PC-3 (cell line): ENCODE measurements at places on chromosomes 5 and 9. TPM values are rescaled to one million over a fixed set of nuclear protein-coding genes. Genes with fewer than 3 reads are reported as not detected.

HK3 gene
- total RNA-seq = not detected in 2 replicates

IL33 gene
- total RNA-seq = 1.6 and 2.7 TPM in 2 replicates

TRIM36 gene
- 0.15 TPM in 1 of 2 replicates, not detected in the other for total RNA-seq

ADAMTS19 gene
- not detected in 2 replicates for total RNA-seq

TAF1L gene
- 0.23 TPM in 1 of 2 replicates, not detected in the other for total RNA-seq

PCDHGB6 gene
- total RNA-seq = 1.1 and 1.8 TPM in 2 replicates

FASTKD3 gene
- 9.2 and 16.5 TPM in 2 replicates for total RNA-seq

NUTM2F gene
- total RNA-seq = not detected in 2 replicates

GRCh38 chr5:140228364-140228837 is 53.4 kb downstream of the CYSTM1 start:
- H3K27me3 ChIP-seq = no peaks in the 10 kb centered on the region
- no peak for DNase-seq
- no peak overlapping the region for H3K27ac ChIP-seq
- H3K36me3 ChIP-seq = no peaks in the 10 kb centered on the region
- no peak overlapping the region for H3K4me3 ChIP-seq

DNA sequence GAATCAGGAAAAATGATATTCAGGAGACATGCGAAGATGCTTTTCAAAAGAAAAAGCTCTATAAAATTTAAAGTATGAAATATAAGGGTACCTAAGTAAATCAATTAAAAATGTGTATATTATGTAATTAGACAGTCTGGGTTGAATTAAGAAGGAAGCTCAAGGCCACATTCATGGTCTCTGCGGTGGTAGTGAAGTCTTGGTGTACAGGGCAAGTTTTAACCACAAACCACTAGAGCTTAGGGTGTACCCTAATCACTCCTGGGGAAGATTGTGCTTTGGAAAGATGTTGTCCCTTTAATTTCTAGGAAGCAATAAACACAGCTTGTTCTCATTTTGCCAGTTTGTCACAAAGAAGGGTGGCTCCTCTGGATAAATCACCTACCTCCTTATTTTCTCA is 287.2 kb upstream of the ZNF608 start:
- no peak for DNase-seq
- no peaks in the 10 kb centered on the region for H3K36me3 ChIP-seq
- no peak overlapping the region for H3K4me3 ChIP-seq
- H3K27ac ChIP-seq = no peak overlapping the region
- H3K4me1 ChIP-seq = peaks cover 6% of the 10 kb centered on the region; the same call in 1 of the 2 replicates

DNA sequence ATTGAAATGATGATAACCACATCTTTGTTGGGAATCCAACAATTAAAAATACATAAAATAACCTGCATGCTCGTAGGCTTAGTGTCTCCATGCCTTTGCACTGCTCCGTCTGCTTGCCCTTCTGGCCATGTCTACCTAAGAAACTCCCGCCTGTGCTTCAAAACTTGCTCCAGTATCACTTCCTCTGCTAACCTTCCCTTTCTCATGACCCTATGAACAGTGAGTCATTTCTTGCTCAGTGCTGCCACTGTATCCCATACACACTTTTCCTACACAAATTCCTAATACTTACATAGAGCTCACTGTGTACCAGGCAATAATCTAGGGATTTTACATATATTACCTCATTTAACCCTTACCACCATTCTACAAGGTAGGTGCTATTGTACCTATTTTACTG is 33.5 kb downstream of the TMEM245 start:
- peak; percentile 40 for DNase-seq
- H3K4me1 ChIP-seq = peaks cover 3% of the 10 kb centered on the region; the same call in 1 of the 2 replicates
- 0 out of 2 replicates have a peak overlapping the region, but pooled peaks have one; percentile 12 for H3K27ac ChIP-seq
- peaks cover 25% of the 10 kb centered on the region for H3K36me3 ChIP-seq
- H3K27me3 ChIP-seq = no peaks in the 10 kb centered on the region

DNA sequence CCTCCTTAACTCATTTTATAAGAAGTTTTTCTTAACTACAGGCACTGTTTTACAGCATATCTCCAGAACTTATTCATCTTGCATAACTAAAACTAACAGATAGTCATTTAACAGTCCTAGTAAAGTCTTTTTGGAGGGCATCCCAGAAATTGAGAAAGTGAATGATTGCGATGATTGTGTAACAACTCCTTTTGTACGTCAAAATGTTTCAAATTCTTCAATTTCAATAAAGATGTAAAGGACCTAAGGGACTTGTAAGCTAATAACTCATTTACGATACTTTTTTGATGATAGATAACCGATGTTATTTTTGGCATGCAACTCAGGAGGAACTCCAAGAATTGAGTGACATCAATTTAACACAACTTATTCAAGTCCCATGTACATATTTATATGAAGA is 42.7 kb downstream of the SVEP1 start:
- no peak overlapping the region for H3K4me3 ChIP-seq
- no peaks in the 10 kb centered on the region for H3K27me3 ChIP-seq

GRCh38 chr9:79104951-79105350 is 466.8 kb upstream of the TLE4 start:
- H3K4me3 ChIP-seq = no peak overlapping the region
- H3K36me3 ChIP-seq = no peaks in the 10 kb centered on the region
- H3K4me1 ChIP-seq = no peaks in the 10 kb centered on the region
- H3K27me3 ChIP-seq = no peaks in the 10 kb centered on the region
- no peak overlapping the region for H3K27ac ChIP-seq
- DNase-seq = no peak

GRCh38 chr5:32278406-32278805 is 34.3 kb downstream of the MTMR12 start:
- DNase-seq = no peak
- H3K36me3 ChIP-seq = no peaks in the 10 kb centered on the region
- no peaks in the 10 kb centered on the region for H3K27me3 ChIP-seq
- H3K4me1 ChIP-seq = no peaks in the 10 kb centered on the region
- no peak overlapping the region for H3K27ac ChIP-seq

- peaks cover 23% of the 10 kb centered on the region for H3K4me1 ChIP-seq
- DNase-seq = no peak
- H3K36me3 ChIP-seq = no peaks in the 10 kb centered on the region
- H3K27ac ChIP-seq = no peak overlapping the region
- H3K27me3 ChIP-seq = no peaks in the 10 kb centered on the region
Observed at GRCh38 chr5:80189201-80189600, 66.6 kb downstream of the SERINC5 start.

DNA sequence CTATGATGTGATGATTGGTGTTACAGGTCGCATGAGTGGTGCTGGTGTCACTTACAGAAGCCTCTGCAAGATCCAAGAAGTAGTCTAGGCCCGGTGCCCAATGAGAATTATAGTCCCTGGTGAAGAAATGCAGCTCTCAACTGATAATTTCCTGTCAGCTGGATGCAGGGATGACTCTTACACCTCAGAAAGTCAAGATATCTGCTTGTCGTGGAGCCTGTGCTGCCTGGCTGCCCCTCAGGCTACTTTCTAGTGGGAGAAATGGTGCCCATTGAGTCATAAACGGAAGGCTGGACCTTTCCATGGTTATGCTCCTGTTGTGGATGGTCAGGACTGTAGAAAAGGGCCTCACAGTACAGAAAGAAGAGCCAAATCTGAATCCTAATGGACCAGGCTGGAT is 46.8 kb upstream of the NXNL2 start:
- H3K36me3 ChIP-seq = no peaks in the 10 kb centered on the region
- H3K4me1 ChIP-seq = no peaks in the 10 kb centered on the region
- H3K27me3 ChIP-seq = no peaks in the 10 kb centered on the region
- H3K27ac ChIP-seq = no peak overlapping the region

- H3K36me3 ChIP-seq = no peaks in the 10 kb centered on the region
- H3K4me1 ChIP-seq = peaks cover 6% of the 10 kb centered on the region; the same call in 1 of the 2 replicates
- no peak overlapping the region for H3K27ac ChIP-seq
- no peak for DNase-seq
- no peak overlapping the region for H3K4me3 ChIP-seq
Observed at GRCh38 chr5:79481574-79481973, 32.4 kb downstream of the HOMER1 start.
